ENCODE measurements at places on chromosomes 1 and 21. TPM values are rescaled to one million over a fixed set of nuclear protein-coding genes. Genes with fewer than 3 reads are reported as not detected.

Gene FMO3
- total RNA-seq, result not detected

Gene SHE
- 79.3 TPM for total RNA-seq

- peaks cover 2% of the 10 kb centered on the region for H3K27me3 ChIP-seq
- no peak overlapping the region for H3K4me3 ChIP-seq
- no peaks in the 10 kb centered on the region for H3K36me3 ChIP-seq
- no peak for DNase-seq
- H3K27ac ChIP-seq, result no peak overlapping the region
- H3K4me1 ChIP-seq, result no peaks in the 10 kb centered on the region
Measured at GRCh38 chr1:221991221-221991620, 249.3 kb upstream of the DUSP10 start.

GRCh38 chr1:54081306-54082270, 28.2 kb downstream of the TCEANC2 start:
- H3K27me3 ChIP-seq, result no peaks in the 10 kb centered on the region
- no peak overlapping the region for H3K4me3 ChIP-seq
- no peaks in the 10 kb centered on the region for H3K36me3 ChIP-seq
- H3K4me1 ChIP-seq, result peaks cover 8% of the 10 kb centered on the region

- H3K36me3 ChIP-seq, result no peaks in the 10 kb centered on the region
- H3K27me3 ChIP-seq, result peaks cover 7% of the 10 kb centered on the region
- H3K4me1 ChIP-seq, result peaks cover 38% of the 10 kb centered on the region
- no peak for DNase-seq
- H3K4me3 ChIP-seq, result no peak overlapping the region
Measured at GRCh38 chr1:235078480-235079381, 49.9 kb downstream of the TOMM20 start.

DNA sequence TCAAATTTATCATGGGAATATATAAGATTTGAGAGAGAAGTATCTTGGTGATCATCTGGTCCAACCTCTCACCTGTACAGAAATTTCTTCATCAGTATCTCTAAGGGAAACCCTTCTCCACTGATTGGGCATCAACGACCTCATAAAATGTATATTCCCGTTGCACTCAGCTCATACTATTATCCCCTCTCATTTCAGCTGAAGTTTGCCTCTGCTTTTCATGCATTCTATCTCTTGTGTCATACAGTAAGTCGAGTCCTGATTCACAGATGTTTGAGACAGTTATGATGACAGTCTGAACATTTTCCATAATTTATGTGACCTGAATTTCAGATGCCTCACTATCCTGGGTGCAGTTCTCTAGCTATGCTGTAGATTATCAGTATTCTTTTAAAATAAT, 21.0 kb downstream of the OR10R2 start:
- no peaks in the 10 kb centered on the region for H3K27me3 ChIP-seq
- DNase-seq, result no peak
- H3K4me3 ChIP-seq, result no peak overlapping the region
- H3K36me3 ChIP-seq, result no peaks in the 10 kb centered on the region
